Fibroblast of skin of left biceps (primary cell): ENCODE measurements at places on chromosomes 12 and 14.

DNA sequence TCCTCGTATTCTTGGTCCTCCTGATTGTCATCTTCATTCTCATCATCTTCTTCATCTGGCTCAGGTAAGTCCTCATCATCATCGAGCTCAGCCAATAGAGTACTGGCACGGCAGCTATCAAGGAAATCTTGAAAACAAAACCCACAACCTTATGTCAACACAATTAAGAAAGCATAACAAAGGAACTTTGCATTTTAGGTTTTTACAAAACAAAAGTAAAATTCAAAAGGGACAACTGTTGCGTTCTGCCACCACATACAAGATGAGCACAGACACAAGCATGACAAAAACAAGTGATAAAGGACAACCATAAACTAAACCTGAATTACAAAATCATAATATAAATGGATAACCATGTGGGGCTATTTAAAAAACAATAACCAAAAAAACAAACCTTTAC is 84.7 kb downstream of the HECTD1 start:
- no peak for DNase-seq

DNA sequence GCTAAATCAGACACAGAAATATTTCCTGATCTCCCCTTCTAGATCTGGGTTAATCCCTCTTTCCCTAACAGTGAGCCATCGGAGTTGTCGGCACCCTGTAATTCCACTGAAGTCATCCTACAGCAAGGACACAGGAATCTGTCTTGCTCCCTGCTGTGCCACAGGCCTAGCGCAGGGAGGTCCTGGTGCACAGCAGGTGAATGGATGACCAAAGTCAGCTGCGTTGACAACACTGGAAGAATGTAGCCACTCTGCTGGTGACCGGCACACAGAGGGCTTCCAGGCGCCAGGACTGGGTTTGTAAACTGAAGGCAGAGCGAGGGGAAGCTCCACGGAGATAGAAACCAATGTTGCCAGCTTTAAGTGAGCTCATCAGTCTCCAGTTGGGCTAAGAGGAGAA is 23.6 kb downstream of the TMEM229B start:
- no peak for DNase-seq

DNA sequence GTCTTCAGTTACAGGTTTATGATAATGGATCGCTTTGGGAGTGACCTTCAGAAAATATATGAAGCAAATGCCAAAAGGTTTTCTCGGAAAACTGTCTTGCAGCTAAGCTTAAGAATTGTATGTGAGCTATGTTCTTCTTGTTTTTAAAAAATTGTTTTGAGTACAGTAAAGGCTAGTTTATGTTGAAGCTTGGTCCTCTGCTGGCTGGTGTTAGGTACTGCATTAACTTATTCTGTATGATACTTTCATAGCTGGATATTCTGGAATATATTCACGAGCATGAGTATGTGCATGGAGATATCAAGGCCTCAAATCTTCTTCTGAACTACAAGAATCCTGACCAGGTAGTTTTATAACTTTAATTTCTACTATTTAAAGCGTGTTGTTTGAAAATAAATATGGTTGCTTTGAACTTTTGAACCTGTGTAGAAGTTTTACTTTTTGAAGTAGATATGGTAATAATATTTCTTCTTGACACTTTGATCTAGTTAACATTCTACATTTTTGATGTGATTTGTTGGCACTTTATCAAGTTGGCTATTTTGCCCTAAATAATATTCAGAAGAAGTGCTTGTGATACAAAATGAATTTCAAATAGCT is 55.7 kb downstream of the VRK1 start:
- DNase-seq, result peak; percentile 17

- no peak for DNase-seq
Observed at GRCh38 chr12:2551412-2551900, 243.3 kb upstream of the FKBP4 start.

DNA sequence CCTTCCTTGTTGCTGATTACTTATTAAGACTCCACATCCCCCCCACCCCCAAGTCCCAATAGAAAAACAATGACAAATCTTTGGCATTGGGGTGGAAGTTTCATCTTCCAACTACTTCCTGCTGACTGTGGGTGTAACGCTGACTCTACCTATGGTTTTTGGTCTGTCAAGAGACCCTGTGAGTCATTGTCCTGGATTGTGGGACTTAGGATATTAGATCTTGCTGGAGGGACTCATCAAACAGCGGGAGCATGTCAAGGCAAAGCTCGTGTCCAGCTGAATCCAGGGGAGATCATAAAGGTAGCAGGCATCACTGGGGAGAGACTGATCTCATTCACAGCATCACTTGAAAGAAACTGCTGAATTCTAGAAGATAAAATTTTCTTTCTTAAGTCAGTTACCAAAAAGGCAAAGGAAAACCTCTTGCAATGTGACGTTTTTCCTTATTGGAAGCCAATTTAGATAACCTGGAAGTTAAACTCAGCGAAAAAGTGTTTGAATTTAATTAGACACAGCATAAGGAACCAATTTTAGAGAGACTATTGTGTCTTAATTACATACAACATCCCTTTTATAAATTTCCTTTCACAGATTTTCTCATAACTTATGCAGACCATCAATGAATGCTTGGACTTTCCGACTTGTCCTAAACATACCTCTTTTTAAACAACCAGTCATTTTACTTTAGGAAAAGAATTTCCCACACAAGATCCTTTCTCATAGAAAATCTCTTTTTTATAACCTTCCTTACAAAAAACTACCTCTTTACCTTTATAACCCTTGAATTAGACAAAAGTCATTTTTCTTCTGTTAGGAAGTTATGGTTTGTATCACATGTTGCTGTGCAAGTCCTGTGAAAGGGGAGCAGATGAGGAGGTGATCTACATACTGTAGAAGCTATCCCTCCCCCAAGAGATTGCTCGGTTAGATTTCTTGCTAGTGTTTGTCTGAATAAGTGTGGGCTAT is 94.6 kb upstream of the SCAF11 start:
- no peak for DNase-seq

DNA sequence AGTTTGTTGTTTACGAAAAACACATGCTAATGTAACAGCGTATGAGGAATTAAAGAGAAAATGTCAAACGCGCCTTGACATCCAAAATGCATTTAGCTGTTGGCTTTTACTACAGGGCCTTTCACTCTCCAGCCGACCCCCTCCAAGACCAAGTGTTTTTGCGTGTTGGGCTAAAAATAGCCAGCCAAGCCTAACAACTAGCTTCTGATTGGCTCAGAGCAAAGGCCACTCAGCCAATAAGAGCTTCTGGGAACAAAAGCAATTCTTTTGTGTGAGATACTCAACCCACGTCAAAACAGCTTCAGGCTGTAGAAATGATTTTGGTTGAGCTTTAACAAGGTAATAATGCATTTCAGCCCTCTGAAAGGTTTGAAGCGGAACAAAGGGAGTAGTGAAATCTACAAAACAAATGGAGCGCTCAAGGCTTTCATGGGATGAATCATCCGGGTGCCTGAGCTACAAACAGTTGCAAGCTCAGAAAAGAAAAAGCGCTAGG is 198.7 kb upstream of the DCN start:
- peak; percentile 71 for DNase-seq

GRCh38 chr12:54683398-54683797 is 35.2 kb upstream of the DCD start:
- no peak for DNase-seq

- no peak for DNase-seq
Observed at GRCh38 chr14:70448633-70449340, 3.2 kb upstream of the ADAM21 start.

- DNase-seq, result no peak
Observed at GRCh38 chr14:40599725-40600124, 1007.0 kb upstream of the LRFN5 start.

DNA sequence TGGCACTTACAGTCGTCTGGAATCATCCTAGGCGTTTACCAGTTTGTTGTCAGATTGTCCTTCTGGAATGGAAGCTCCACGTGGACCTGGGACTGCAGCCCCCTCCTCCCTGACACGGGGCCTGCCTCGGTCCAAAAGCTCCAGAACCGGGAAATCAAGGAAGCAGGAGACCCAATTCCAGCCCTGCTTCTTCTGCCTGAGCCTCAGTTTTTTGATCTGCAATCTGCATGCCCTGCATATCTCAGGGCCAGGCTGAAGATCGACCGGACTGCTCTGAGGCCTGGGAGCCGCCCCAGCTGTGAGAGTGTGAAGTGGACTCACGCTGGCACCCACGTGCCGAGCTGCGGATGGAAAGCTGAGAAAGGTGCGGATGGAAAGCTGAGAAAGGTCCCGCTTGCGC is 98.6 kb downstream of the SETD3 start:
- no peak for DNase-seq

DNA sequence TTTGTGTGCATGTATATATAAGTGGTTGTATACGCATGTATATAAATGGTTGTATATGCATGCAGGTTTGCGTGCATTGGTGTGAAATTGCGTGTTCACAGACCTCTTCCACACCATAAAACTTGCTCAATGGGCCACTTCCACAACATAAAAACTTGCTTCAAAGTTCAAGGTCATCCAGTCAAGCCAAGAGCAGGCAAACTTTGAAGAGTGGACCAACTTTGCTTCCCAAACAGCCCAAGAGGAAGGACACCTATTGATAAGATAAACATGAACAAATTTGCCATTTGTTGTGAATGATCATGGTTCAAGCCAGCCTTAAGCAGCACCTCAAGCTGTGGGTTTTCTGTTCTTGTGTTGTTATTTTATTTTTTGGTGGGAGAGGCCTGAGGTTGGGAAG is 25.2 kb upstream of the PPP1CC start:
- no peak for DNase-seq

DNA sequence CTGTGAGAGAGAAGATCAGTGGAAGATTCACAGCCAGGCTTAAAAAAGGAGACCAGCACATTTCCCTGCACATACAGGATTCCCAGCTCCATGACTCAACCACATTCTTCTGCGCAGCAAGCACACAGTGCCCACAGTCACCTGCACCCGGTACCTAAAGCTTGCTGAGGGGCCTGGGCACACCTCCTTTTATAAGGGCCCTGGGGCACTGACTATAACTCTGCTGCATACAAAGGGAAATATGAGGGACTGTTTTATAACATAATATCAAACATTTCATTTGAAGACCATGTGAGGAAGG is 322.9 kb downstream of the DAD1 start:
- DNase-seq, result no peak

DNA sequence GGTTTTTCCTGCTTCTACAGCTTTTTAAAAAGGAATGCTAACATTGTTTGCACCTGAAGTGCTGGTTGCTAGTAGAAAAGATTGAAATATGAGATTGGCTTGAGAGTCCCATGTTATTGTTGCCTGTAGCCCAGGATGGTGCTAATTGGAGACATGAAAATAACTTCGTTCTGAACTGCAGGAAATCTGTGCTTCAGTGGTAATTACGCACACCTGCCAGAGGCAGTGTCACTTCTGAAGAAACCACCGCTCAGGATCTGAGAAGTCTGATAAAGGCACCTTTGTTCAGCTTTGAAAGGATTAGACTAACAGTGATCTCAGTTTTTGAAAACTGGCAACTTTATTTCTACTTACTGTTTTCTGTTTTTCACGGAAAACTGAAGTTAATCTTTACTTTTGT is 15.5 kb upstream of the ATP6V0A2 start:
- no peak for DNase-seq

GRCh38 chr14:89628521-89628920 is 211.5 kb upstream of the FOXN3 start:
- DNase-seq, result no peak

DNA sequence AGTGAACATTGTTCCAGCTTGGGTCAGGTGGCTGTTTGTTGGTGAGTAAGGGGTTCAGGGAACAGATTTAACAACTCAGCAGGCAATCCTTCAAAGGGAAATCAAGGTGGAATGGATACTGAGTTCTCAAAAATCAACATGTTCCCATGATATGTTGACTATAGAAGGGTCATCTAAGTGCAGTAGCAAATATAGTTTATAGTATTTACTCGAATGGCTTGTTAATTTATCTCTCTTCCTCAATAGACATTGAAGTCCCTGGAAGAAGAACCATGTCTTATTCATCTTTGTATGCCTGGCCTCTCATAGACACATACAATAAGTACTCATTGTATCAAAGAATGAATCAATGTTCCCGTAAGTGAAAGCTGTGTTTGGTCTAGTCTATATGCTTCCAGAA is 24.5 kb upstream of the DUSP6 start:
- no peak for DNase-seq

DNA sequence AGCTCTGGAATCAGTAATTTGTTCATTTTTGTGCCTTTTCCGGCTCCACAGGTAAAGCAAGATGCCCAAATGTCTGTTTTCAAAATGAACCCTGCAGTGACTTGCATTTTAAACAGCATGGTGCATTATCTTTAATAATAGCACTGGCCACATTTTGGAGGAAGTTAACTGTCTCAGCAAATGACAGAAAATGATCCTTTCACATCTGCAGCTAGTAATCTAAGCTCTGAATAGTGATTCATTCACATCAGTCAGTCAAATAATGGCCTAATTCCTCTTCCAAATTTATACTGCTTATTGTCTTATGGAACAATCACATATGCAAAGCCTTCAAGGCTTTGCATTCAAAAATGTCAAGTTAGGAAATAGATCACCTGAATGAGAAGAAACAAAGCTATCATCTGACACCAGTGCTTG is 75.6 kb downstream of the PPM1H start:
- no peak for DNase-seq

DNA sequence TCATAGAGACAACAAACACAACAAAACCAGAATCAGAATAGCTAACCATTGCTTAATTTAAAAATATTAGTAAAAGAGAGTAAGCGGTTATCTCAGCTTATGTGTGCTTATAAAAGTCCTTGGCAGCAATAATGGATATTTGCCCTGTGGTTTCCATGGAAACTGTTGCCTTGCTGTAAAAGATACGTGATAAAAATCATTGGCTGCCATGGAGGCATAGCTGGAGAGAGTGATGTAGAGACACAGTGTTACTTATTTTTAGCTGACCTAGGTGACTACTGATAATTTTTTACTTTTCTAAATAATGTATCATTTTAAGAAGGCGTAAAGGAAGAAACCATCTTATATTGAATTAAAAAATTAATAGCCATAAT is 92.9 kb downstream of the ERC1 start:
- DNase-seq, result peak; percentile 10

DNA sequence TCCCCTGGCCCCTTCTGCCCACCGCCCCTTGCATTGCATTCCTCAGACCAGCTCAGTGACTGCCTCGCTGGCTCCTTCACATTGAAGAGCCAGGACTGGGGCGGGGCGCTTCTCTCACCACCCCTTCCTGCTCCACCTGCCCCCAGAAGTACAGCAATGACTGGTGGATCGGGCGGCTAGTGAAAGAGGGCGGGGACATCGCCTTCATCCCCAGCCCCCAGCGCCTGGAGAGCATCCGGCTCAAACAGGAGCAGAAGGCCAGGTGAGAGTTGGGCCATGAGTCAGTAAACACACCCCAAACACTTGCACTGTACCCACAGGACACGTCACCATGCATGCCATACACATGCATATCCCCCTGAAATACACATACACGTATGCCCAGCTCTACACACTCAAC is 5.8 kb downstream of the CACNB3 start:
- no peak for DNase-seq

DNA sequence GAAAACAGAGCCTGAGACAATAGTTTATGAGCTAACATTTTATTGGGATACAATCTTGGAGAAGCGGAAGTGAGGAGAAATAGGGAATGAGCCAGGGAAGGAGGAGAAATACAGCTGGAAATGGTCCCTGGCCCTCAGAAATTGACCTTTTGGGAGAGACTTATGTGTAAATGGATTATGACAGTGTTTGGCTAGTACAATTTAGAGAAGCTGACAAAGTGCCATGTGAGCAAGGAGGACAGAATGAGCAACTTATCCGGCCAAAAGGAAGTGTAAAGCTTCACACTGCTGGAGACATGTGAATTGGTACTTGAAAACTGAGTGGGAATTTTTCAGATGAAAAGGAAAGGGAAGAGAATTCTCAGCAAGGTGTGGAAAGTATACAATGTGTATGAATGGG is 2.9 kb downstream of the GLIPR1 start:
- no peak for DNase-seq

GRCh38 chr12:52211716-52212585 is 20.1 kb upstream of the KRT80 start:
- no peak for DNase-seq
